NCI-H446 treated with DMSO at 0.1 percent for 48 hours (cell line): ENCODE measurements at places on chromosomes 13 and 19.

DNA sequence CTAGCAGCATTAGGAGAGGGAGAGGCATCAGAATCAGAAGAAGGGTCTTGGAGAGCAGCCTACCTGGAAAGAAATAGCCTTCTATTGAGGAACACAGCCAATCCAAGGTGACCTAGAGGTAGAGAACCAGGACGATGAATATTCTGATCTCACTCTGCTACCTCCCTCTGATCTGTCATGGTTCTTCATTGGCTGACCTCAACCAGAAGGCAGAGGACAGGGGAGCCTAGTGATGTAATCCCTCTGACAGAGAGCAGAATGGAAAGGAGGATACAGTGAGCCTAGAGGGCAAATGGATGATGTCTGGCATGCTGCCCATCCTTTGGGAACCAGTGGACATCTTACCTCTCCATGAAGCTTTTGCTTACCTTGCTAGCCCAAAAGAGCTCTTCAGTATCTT is 3.6 kb downstream of the ZNF507 start:
- DNase-seq: no peak

- no peak for DNase-seq
Observed at GRCh38 chr19:34577531-34578101, 96.1 kb downstream of the WTIP start.

GRCh38 chr13:79108914-79109643 is 297.0 kb downstream of the RBM26 start:
- DNase-seq: peak; percentile 9

GRCh38 chr19:42280815-42281145 is 11.7 kb downstream of the CIC start:
- no peak for DNase-seq

GRCh38 chr19:49106648-49107135 is 7.5 kb upstream of the LIN7B start:
- no peak for DNase-seq

- DNase-seq: no peak
Observed at GRCh38 chr13:51240178-51240577, 18.0 kb downstream of the FAM124A start.

- DNase-seq: peak; percentile 30
Observed at GRCh38 chr19:50358483-50359327, 6.7 kb downstream of the NAPSA start.

DNA sequence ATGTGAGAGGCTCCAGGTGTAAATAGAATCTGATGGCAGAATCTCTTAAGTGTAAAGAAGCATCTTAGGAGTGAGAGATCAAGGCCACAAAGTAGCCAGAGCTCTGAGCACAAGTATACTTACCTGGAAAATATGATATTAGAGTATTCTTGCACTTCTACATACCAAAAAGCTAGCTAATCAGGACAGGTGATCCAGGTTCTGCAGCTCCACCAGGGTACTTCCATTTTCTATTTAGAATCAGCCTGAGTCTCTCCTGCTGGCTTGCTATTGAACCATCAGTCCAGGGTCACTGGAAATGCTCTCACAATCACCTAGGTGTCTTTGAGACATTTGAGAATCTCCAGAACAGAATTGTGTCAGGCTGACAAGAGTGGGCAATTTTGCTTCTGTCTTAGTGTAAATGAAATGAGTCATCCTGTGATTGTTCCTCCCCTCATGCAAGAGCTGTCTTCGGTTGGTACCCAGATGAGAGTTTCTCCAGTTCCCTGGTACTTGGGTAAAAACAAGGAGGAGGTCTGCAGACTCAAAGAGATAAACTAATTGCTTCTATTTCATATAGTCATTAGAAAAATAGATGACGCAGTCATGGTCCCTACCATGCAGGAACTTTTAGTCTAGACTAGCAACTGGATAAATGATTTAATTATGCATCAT is 14.6 kb downstream of the ZNF254 start:
- no peak for DNase-seq

DNA sequence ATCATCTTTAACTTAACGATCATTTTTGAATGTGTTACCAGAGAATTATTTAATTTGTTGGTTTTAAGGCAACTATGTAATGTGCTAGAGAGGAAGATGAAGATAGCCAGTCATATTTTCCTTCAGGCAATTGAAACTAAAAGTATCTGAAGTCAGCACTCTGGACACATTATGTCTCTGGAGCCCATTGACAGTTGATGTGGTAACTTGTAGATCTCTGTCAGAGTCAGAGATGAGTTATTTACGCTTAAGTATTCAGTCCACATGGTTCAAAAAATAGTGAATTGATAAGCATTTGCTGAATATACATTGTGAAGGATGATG is 2.1 kb downstream of the ZMYM2 start:
- DNase-seq: no peak

DNA sequence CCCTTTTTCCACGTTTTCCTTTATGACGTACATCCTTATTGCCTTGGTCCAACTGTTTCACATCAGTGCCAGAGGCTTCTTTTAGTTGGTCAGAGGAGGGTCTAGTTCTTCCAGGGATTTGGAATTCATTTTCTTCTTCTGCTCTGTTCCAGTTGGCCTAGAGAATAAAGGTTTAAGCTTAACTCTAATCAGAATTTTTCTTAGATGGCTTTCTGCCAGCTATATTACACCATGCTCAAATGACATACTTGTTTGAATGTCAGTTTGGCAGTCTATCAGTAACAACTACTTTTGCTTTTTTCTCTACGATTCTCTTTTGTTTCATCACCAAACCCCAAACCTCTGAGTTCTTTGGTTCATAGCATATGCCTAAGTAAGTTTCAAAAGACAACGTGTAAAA is 16.8 kb downstream of the SPART start:
- DNase-seq: no peak

DNA sequence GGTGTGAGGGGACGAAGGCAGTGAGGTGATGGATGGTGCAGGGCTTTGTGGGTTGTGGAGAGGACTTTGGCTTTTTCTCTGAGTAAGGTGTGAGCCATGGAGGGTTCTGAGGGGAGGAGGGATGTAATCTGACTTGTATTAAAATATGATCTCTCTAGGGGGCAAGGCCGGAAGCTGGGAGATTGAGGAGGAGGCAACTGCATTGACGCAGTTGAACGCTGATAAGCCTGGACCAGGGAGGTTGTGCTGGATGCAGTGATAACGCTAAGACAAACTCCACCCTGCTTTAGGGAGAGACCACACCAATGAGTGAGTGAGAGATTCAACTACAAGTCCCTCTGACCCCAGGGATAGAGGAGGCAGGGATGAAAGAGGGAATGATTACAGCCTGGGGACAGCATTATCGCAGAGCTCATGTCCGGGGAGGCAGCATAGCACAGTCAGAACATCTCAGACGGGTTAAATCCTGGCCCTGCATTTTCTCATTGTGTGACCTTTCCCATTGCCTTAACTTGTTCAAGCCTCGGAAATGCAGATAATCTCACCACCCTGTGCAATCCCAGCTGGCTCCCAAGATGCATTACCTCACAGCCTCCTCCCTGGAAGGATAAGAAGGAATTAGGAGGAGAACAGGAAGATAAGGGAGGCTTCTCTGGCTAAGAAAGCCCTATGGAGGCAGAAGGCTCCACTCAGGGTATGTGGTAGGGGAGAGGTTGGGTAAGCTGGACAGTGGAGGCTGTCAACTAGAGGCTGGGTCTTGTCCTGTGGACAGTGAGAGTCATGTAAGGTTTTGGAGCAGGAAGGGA is 124.2 kb downstream of the CACNA1A start:
- DNase-seq: no peak

- no peak for DNase-seq
Observed at GRCh38 chr19:44455100-44455499, 6.8 kb upstream of the ZNF229 start.

DNA sequence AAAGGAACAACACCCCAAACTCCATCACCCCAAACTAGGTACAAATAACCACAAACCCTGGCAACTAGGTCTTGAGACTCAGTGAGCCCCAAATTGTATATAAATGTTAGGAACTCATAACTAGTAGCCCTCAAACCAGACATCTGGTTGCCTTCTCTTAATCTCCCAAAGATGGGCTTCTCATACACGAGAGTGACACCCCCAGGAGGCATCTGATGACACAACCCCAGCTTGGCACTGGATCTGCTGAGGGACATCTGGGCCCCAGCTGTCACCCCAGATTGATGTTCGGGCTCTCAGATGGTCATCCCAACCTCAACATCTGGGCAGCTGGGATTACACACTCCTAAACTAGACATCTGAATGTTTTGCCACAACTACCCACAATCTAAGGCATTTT is 14.8 kb downstream of the RABAC1 start:
- DNase-seq: no peak

DNA sequence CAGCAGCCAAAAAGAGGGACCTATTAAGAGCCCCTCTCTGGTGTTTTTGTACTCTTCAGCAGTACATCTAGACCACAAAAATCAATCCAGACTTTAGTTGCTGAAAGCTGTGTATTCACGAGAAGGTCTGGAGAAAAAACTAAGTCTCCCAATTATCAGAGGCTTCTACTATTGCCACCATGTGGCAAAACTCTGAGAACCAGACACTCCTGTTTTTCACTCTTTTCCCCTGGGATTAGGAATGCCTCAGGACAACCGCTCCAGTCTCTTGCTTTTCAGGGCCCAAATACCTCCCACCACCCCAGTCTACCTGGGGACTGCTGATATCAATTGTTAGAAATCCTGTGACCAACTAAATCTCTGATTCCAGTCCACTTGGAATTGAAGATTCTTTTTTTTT is 30.1 kb upstream of the OBI1 start:
- no peak for DNase-seq

- DNase-seq: no peak
Observed at GRCh38 chr13:27110056-27110746, 61.4 kb downstream of the USP12 start.

DNA sequence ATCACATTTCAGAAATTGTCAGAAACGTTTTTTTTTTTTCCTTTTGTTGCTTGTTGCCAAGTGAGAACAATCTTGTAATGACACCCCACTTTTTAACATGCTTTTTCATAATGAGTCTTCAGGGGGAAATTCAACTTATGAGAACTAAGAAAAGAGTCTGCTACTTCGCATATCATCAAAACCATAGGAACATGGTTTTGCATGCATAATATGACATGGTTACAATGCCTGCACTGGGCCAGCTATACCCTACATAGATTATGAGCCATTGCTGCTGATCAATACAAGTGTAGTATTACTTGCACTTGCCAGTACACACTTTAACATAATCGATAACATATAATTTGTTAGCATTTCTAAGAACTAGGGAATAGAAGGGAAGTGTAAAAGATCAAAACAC is 191.0 kb upstream of the NBEA start:
- no peak for DNase-seq

DNA sequence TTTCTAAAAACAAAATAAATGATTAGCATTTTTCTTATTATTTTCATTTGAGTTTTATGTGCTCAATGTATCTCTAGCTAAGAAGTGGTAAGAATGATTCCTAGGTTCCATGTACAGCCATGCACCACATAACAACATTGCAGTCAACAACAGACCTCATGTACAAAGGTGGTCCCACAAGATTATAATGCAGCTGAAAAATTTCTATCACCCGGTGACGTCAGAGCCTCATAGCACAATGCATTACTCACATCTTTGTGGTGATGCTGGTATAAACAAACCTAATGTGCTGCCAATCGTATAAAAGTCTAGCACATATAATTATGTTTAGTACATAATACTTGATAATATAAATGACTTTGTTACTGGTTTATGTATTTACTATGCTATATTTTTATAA is 120.5 kb downstream of the SLC7A1 start:
- DNase-seq: no peak

DNA sequence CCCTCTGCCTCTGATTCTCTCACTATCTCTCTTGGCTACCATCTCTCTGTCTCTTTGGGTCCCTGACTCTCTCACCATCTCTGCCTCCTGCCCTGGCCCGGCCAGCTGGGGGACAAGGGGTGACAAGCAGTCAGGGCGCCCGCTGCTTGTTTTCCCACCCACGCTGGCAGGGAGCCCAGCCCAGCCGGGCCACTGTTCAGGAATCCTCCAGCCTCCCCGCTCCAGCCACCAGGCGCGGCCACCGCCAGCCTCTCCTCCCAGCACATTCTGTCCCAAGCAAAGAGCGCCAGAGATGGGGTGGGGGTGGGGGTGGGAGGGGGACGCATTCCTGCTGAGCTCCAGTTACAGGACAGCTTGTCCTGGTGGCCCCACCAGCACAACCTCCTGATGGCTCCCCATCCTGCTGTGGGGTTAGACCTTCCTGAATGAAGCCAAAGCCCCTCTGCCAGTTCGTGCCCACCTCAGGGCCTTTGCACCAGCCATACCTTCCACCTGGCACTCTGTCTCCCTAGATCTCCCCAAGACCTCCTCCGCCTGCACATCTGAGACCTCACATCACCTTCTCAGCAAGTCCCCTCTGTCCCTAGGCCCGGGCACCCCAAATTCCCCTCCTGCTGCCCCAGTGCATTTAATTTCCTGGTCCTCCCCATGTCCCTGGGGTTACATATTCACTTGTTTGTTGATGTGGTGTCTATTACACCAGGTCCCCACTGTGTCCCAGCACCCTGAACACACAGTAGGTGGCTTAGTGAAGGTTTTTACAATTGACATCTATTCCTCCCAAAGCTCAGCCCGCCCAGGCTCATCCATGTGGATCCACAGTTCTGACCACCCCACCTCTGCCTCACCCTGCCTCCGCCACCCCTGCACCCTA is 12.5 kb downstream of the ARRDC2 start:
- no peak for DNase-seq

DNA sequence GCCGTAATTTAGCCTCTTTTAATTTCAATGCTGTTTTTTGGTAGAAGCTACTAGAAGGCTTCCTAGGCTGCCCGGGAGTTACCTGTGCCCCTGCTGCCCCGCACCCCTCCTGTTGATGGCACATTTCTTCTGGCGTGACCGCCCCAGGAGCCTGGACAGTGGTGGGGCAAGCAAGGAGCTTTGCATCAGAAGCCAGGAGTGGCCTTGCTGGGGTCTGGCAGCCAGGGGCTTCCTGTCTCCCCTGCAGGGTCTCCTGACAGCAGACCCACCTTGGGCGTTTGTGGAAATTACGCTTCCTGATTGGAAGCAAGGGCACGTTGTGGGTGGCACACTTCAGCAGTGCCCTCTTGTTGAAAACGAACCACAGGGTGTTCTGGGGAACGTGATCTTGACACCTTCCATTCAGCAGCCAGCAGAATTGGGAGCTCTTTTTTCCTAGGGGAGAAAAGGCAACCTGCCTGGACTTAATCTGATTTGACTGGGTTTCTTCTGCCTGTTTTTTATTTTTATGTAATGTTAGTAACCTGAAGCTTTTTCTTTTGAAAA is 90.0 kb upstream of the TEX29 start:
- DNase-seq: no peak

GRCh38 chr19:37905946-37906868 is at the start of gene WDR87:
WDR87 (minus strand) TSS chr19:37906594; CDS start chr19:37898239, 8,355 bp downstream.
- DNase-seq: no peak

DNA sequence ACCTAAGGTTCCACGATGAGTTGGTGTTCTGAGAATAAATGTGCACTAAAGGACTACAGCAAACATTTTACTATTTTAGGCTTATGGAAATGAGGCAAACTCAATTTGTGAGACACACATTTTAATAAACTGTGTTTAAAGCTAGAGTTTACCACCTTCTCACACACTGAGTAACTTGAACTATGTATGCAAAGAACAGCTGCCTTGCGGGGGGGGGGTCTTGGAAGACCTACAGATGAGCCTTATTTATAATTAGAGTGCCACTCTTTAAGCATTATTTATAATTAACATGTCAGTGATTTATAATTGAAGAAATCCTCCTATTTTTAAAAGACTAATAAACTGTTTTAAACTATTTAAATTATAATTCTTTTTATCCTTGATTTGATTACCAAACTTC is 300.4 kb downstream of the DLEU7 start:
- no peak for DNase-seq
